Keratinocyte (primary cell): ENCODE measurements at places on chromosomes 3 and 15.

DNA sequence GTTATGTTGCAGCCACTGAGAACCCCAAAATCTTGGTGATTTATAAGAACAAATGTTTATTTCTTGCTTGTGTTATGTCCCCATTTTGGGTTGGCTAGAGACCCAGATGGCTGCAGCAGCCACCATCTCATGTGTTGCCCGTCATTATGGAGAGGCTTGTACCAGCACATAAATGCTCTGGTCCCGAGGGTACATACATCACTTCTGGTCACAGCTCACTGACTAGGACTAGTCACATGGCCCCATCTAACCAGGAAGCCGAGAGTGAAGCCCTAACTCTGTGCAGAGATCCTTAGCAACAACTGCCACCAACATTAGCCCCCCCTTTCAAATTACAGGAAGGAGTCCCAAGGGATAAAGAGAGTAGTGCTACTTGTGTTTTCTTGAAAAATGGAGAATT, 25.5 kb upstream of the HACD2 start:
- H3K27ac ChIP-seq: no peak overlapping the region
- H3K4me1 ChIP-seq: peaks cover 18% of the 10 kb centered on the region
- H3K36me3 ChIP-seq: peaks cover 11% of the 10 kb centered on the region
- no peak for DNase-seq
- H3K27me3 ChIP-seq: no peaks in the 10 kb centered on the region
- no peak overlapping the region for H3K4me3 ChIP-seq

- H3K4me1 ChIP-seq: no peaks in the 10 kb centered on the region
- DNase-seq: no peak
- H3K36me3 ChIP-seq: no peaks in the 10 kb centered on the region
- H3K27ac ChIP-seq: no peak overlapping the region
Observed at GRCh38 chr3:96831175-96831574, 16.8 kb downstream of the EPHA6 start.

DNA sequence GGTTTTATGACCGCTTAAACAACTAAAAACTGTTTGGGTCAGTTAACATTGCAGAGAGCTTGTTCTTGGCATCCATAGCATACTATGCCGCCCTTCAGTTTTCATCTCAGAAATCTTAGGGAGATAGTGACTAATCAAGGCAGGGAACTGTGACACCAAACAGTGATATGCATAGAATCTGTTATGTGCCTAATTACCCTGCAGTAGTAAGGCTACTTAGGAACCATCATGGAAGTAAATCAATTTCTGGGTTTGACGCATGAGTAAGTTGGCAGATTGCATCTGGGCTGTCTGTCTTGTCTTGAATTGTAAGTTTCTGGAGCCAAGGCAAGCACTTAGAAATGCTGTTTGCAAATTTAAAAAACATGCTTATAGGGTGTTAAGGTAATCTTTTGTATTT, 22.5 kb downstream of the KCTD6 start:
- H3K36me3 ChIP-seq: no peaks in the 10 kb centered on the region
- no peaks in the 10 kb centered on the region for H3K4me1 ChIP-seq
- DNase-seq: no peak
- H3K27ac ChIP-seq: no peak overlapping the region
- no peak overlapping the region for H3K4me3 ChIP-seq
- no peaks in the 10 kb centered on the region for H3K27me3 ChIP-seq

DNA sequence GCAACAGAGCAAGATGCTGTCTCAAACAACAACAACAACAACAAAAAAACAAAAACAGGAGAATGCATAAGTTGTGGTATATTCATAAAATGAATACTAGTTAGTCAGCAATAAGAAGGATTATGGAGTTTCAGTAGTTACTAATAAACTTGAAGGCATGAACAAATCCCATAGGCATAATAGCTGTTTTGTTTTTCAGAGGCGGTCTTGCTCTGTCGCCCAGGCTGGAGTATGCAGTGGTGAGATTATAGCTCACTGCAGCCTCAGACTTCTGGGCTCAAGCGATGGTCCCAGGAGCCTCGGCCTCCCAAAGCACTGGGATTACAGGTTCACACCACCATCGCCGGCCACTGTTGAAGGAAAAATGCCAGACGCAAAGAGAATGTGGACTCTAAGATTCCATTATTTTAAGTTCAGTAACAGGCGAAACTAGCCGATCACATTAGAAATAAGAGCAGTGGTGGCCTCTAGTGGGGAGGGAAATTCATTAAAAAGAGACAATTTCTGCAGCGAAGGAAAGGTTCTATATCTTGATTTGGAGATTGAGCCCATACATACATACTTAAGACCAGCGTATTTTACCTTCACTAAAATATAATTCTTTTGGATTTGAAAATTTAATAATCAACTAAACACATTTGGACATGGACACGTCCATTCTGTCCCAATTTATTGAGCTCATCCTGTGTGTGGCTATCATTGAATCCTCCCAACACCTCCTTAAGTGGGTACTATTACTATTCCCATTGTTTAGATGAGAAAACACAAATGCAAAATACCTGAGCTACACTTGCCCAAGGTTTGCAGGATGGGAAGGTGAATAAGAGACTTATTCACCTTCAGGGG, 27.4 kb upstream of the HDAC11 start:
- no peak overlapping the region for H3K4me3 ChIP-seq
- H3K4me1 ChIP-seq: peaks cover 11% of the 10 kb centered on the region
- no peaks in the 10 kb centered on the region for H3K27me3 ChIP-seq
- no peaks in the 10 kb centered on the region for H3K36me3 ChIP-seq
